ENCODE measurements at places on chromosomes 4 and X.
A peak's percentile ranks its signal among the peaks of the same experiment; 100 is the strongest.

DNA sequence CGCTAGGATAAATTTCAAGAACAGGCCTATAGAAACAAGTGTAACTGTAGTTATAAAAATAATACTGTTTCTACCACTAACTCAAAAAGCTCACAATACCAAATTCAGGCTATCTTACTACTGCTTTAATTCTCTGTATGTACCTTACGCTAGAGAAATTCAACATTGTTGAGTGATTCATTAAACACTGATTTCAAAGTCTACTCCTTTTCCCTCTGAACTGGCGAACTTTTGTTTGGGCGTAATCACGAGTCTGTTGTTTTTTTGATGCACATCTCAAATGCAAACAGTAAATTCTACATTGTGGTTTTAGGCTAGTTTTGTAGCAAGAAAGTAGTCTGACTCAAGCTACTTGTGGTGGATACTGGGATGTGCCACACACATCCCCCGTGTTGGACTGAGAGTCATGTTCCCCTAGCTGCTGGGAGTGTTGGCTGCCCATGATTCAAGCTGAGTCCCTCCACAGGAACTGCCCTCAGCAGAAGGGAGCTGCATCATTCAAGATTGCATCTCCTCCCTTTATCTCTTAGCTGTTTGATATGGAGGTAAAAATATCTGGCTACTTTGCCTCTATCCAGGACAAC is 406.1 kb downstream of the RAPGEF2 start:
- DNase-seq, result no peak

DNA sequence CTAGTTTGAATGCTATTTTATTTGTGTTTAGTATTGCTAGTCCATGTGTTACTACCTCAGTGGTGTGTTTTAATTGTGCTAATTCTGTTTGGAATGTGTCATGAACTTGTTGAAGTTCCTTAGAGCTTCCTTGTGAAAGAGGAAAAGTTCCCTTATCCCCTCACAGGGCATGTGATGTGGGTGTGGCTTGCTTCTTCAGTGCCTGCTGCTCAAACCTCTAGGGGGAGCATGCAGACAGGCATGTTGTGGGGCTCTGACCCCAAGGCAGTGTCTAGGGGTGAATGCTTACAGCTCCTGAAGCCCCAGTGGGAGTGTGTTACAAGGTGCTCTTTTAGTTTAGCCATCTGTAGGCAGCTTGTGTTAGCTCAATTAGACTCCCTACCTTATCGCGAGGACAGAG is 86.5 kb downstream of the MAGED4 start:
- DNase-seq, result no peak

DNA sequence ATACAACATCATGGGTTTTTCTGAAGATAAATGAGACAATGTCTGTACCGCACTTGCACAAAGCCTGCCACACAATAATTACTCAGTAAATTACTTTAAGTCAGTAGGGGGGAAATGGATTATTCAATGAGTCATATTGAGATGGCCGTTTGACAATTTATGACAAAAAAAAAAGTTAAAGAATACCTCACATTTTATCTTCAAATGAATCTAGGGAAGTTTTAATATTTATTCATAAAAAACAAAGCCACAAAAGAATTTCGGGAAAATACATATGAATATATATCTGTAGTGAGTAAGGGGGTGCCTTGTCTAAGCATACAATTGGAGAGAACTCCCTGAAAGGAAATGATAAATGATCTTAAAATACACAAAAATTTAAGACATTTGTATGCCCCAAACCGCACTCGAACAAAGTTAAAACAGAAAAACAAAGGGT is 197.0 kb upstream of the SLC7A11 start:
- no peak for DNase-seq

DNA sequence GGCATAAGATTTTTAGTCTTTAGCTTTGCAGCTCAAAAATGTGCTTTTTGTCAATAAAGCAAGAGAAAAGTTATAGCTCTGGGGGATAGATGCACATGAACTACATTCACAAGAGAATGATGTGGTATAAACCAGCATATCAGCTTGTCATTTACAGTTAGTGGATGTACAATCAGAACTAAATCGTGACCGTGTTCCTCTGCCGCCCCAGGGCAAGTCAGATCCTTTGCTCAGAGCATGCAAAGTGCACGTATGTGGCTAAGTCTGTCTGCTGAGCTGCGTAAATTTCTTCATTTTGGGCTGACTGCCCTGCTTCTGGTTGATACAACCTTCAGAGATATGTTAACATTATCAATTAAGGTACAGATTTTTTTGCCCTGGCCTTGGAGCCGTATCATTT is 9.3 kb downstream of the PGM2 start:
- no peak for DNase-seq

DNA sequence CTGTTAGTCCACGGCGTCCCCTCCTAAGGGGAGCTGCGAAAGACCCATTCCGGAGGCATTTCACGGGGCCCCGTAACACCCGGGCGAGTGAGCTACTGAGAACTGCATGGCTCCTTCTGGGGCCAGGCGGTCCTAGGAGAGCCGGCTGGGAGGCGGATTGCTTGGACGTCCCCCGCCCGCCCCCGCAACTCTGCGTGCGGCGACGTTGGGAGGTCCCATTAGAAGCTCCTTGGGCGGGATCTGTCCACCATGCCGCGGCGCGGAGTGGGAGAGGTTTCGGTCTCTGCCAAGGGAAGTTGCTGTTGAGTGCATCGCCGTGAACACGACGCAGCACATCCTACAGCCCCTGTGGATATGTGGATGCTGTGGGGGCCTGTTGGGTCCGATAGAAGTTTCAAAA is 85.4 kb upstream of the IGFBP7 start:
- DNase-seq, result no peak

DNA sequence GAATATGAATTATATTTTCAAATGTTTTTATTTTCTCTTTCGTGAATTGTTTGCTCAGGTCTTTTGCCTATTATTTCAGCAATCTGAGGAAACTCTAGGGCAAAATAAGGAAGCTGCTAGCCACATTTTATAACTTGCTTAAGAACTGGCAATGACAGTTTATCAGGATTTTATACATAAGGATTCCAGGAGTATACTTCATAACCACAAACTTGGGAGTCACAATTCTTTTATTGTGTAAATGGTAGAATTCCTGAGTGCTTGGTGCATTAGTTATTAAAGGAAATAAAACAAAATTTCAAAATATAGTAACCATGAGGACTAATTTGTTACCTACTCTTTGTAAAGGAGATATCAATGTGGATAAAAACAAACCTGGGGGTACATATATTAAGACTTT is 54.4 kb downstream of the PALLD start:
- DNase-seq, result no peak

DNA sequence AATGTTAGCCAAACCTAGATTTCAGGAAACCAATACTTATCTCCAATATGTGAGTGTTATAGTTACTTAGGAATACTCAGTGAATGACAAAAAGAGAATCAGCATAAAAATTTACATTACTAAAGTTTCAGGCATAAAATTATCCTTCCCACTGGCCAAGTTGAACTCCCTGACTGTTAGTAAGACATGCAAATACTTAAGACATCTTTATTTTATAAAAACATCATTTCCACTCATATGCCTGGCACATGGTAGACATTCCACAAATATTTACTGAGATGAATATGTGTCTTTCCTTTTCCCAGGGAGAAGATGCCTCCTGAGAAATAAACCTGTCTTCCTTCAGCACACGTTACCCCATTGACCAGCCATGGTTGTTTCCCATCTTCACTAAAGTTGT is 7.3 kb downstream of the VEGFD start:
- no peak for DNase-seq

DNA sequence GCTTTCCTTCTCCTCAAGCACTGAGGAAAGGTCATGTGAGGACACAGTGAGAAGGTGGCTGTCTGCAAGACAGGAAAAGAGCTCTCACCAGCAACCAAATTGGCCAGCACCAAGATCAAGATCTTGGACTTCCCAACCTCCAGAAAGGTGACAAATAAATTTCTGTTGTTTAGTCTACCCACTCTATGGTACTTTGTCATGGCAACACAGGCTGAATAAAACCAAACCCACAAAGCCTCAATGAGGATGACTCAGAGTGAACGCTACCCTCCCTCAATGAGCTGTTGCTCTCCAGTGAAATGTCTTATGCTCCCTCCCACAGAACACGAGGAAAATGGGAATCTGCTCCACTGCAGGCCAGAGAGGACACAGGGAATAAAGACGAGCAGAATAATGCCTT is 244.1 kb downstream of the RAB28 start:
- DNase-seq, result no peak

- DNase-seq, result no peak
Measured at GRCh38 chr4:178333355-178333754, 891.1 kb upstream of the AGA start.

DNA sequence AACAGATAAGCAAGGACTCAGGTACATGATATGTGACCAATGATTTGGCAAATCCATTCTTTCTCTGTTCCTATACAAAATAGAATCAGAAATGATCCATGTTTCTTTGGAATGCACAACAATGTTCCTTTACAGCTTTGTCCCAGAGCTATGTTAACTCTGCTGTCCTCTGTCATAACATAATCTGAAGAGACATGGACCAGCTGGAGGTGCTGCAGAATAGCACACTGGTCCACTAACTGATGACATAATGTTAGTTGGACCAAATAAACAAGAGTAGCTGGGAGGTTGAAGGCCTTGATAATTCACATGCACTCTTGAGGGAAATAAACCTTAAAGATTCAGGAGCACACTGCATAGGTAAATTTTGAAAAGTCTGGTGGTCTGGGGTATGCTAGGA is 23.0 kb upstream of the DHX15 start:
- DNase-seq, result peak; percentile 4

- DNase-seq, result no peak
Measured at GRCh38 chr4:83574247-83574646, 38.3 kb downstream of the GPAT3 start.

DNA sequence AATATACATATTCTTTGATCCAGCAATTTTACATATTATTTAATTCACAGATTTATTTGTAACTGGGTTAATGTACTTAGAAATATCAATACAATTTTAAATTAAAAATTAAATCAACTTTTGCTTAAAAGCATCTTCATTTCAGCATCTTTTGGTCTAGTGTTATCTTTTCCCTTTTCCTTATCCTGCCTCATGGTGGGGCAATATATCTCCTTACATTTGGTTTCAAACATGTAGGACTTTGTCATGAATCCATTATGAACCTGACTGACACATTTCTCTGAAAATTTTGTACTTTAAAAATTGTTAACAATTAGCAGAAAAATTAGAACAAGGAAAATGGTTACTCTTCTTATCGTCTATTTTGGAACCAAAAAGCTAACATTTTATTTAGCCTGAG is 42.8 kb upstream of the ANK2 start:
- no peak for DNase-seq

DNA sequence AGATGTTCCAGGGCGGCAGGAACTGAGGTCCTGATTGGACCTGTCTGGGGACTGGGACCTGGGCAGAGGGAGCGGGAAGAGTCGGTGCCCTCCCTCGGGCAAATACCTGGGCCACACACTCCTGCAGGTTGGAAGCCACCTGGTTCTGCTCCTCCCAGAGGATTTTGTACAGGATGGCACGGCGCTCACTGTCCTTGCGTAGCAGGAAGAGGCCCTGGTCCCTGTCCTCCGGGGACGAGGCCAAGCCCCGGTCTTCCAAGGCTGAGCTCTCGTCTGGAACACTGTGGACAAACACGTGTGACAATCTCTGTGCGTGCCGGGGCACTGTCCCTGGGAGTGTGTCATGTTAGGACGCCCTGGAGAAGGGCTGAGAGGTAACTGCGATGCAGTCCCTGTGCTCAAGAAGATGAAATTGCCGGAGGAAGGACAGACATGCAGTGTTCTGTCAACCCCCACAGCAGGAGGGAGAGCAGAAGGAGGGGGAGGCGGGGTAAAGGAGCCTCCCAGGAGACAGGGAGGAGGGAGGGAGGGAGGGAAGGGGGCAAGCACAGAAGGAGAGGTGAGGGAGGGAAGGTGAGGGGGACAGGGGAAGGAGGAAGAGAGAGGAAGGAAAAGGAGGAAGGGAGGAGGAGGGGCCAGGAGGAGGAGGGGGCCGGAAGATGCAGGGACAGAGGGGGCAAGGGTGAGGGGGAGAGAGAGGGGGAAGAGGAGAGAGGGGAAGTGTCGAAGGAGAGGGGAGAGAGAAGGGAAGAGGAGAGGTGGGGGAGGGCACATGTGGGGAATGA is 29.0 kb downstream of the PDHA1 start:
- peak; percentile 59 for DNase-seq

GRCh38 chr4:77367638-77368037 is 210.6 kb downstream of the CCNG2 start:
- DNase-seq, result peak; percentile 13

DNA sequence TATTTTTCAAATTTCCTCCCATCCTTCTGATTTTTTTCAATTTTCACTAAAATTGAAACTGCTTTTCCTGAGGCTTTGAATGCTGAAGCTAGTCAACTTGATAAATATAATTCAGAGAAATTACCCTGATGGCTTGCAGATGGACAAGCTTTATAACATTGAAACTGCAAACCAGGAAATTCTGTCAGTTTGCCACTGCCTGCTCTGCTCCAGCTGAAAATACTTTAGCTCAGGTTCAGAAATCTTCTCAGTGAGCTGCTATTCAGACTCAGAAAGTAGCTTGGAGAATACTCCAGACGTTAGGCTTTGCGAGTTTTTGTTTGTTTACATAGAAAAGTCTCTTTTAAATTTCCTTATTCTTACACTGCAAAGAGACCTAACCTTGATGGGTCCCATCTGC is 1574.7 kb downstream of the STIM2 start:
- no peak for DNase-seq

DNA sequence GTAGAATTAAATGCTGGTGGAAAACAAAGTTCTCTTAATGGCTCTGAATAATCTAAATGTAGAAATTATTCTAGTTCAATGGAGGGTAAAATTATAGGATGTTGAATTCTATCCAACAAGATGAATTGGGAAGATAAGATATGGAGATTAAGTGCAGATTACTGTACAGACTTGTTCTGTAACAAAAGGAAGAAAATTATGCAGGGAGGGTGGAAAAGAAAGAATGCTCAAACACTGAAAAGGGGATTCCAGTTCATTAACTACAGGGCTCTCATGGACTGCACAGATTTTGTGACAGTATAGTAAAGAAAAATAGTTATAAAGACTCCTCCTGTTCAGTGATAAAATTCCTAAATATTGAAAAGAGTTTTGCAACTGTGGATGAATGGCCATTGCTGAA is 1794.0 kb upstream of the PCDH7 start:
- no peak for DNase-seq

GRCh38 chr4:72513227-72513626 is 55.8 kb downstream of the ADAMTS3 start:
- no peak for DNase-seq

DNA sequence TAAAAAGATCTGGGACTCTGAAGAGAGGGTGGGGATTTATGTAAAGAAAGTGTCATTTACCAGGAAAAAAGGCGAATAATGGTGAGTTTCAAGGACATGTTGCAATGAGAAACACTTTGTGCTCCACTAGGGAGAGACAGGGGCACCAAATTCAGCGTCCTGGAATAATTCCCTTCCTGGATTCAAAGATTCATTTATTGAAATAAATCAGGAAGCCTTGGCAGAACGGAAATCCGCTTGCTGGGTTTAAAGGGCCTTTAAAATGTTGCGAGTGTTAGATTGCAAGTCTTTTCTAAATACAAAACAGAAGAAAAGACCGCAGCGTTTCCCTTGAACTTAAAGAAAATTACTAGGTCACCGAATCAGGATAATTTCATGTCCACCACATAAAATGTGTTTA is 3.8 kb upstream of the ZIC3 start:
- DNase-seq, result peak; percentile 26

Measured in retina (tissue), 1 donor.